T1000 (cell line): ENCODE measurements at places on chromosomes 6 and 20.

GRCh38 chr20:32541323-32542258 lies 43.5 kb downstream of the NOL4L start:
- DNase-seq: no peak

DNA sequence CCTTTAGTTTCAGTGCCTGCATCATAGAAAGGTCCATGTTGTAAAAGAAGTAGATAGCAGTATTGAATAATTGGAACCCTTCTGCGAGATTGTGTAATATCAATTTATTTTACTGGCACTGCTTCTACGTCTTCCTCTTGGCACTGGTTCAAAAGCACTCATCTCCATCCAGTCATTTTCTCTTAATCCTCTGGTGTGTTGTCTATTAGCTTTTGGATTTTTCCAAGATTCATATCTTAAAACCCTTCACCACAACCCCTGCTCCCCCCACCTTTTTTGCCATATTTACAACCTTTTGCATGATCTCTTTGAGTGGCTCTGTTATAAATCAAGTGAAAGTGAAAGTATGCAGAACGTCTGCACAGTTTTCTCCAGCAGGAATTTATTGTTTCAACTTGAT lies 76.6 kb upstream of the HSF2 start:
- DNase-seq: no peak

DNA sequence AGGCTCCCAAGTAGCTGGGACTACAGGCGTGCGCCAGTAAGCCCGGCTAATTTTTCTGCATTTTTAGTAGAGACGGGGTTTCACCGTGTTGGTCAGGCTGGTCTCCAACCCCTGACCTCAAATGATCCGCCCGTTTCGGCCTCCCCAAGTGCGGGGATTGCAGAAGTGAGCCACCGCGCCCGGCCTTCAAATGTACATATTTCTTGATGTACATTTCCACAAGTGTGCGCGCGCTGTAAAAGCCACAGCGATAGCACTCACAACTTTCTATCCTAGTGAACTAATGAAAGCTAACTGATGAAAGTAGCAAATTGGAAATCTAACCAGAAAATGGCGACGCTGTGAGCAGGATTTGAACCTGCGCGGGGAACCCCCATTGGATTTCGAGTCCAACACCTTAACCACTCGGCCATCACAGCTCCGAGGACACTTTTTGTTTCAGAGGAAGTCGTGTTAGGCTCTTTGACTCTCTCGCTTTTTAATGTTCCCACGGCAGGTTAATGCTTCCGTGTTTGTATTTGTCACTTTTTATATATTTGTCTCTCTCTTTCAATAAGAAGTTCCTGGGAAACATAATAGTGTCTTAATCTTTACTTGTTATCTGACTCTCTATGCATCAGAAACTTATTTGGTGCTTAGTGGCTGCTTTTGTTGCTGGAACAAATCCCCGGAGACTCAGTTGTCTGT lies 199.4 kb upstream of the ZNF184 start:
- DNase-seq: no peak

GRCh38 chr6:4397307-4397706 lies 261.9 kb upstream of the ECI2 start:
- DNase-seq: no peak

- DNase-seq: no peak
Measured at GRCh38 chr6:28125401-28125800, 992 bp downstream of the ZSCAN16 start.

GRCh38 chr6:116973976-116974375 lies 96.9 kb downstream of the RFX6 start:
- DNase-seq: no peak

DNA sequence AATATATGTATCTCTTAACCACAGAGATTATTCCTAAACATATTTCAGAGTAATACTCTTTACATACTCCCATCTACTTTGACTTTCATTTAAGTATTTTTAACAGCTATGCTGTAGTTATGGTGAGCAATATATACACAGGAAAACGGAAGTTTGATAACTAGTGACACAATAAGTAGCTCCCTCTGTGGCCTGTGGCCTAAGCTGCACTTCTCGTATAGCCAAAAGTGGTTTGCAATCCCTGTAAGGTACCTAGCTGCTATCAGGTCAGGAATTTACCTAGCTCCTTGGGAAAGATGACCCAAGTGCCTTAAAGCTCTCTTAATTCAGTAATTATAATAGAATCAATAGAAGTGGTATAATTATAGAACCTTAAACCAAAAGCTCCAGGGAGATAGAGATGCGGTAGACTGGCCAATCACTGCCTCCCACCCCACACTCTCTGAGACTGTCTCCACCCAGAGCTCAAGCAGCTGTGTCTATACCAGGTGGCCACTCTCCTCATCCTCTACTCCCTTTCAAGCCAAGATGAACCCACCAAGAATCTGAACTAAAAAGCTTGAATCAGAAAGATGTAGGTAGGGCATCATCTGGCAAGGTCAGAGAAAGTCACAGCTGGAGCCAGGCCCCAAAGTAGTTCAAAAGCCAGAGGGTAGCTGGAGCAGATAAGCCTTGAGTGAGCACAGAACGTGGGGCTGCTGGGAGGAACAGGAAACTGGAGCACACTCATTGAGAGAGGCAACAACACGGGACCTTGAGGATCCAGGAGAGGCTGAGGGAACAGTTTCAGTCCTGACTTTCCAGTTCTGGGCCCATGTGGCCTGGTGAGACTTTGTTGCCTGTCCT lies 84.9 kb upstream of the ASF1A start:
- no peak for DNase-seq

DNA sequence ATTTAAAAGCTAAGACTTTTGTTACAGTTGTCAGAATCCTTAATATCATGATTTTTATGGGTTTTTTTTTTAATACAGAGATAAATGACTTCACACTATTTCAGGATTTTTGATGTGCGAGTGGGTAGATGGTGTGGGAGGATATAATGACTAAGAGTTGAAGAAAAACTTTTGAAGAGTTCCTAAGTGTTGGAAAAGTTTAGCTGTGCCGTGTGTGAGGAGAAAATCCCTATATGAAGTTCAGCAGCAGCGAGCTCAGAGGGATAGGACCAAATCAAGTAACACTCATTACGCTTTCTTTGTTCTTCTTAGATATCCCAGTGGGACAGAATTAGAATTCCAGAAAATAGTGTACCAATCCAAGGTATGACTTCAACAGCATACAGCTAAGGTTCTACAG lies 34.1 kb downstream of the PDE10A start:
- no peak for DNase-seq

DNA sequence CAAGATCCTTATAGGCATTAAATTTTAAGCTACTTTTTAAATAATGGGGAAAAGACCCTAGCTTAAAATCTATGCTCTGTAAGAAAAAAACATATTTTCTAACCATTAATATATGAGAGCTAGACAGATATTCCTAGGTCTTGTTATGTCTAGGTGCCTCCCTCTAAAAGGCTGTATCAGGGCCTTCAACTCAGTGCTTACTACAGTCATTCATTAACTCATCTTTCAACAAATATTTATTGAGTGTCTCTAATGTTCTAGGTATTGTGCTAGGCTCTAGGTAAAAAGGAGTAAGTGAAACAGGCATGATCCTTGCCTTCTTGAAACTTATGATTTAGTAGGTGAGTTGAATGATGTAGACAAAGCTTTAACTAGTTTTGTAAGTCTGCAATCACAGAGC lies 6.4 kb upstream of the STX11 start:
- no peak for DNase-seq

- DNase-seq: no peak
Measured at GRCh38 chr6:101001012-101001411, 119.9 kb upstream of the ASCC3 start.

DNA sequence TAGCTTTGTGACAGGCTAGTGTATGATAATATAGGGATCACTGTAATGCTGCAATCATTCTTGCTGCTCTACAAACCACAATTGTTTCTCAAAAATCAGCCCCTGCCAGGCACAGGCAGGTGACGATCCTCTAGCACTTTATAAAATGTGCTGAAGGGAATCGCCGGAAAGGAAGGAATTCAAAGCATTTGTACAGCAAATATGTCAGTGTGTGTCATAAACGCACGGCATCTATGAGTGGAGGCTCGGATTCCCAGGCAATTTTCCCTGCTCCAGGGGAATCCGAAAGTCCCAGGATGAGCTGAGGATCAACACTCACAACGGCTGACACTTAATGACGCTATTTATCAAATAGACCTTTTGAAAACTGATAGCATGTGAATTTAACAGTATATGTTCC lies 1.4 kb downstream of the PHACTR1 start:
- no peak for DNase-seq

- no peak for DNase-seq
Measured at GRCh38 chr20:41224281-41224680, 86.9 kb downstream of the PLCG1 start.

DNA sequence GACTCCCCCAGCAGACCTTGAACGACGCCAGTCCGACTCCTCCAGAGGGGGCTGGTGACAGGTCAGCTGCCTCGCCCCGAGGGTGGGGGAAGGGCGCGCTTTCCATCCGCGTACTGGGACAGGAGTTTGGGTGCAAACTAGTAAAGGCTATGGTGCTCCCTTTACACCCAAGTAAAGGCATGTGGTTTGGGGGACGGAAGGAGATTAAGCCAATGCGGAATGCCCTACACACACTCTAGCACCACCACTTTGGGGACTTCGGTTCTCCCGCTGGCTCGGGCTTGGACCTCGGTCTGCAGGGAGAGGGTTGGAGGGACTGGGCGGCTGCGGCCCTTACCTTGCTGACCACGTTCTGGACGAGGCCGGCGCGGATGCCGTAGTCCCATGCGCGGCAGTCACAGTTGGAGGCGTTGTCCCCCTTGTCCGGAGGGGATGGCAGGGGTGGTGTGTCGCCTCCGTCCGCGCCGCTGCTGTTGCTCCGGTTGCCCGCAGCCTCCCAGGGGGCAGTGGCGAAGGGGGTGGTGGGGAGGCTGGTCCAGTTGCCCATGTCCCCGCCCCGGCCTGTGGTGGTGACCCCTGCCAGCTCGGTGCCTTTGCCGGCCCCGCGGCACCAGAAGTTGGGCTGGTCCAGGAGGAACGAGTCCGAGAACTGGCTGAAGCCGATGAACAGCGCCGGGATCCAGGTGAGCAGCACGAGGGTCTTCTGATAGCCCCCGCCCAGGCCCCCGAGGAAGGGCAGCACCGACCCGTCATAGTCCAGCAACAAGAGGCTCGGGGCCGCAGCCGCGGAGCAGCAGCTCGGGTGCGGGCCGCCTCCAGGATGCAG lies 1.1 kb downstream of the SLC22A23 start:
- no peak for DNase-seq

DNA sequence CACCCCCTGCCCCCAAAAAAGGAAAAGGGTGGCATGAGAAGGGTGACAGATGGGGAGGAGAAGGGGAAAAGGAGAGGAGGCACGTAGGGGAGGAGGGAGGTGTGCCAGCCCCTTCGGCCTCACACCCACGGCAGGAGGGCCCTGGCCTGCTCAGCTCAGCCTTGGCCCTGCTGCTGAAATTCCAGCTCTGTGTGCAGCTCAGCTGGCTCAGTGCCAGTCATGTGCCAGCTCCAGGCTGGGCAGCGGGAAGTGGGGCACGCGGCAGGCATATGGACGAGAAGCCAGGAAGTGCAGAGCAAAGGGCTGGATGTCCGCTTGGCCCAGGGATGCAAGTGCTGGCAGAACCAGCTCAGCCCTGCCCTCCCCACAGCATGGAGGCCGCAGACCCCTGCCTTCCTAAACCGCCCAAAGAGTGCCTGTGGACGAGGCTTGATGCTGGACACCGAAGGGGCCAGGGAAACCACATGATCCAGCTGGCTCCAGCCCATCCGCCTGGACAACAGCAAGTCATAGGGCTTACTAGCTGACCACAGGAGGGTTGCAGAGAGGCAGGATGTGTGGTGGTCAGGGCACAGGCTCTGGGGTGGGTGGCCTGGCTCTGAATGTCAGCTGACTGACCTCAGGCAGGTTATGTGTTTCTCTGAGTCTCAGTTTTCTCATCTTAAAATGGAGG lies 60.2 kb downstream of the NOL4L start:
- DNase-seq: no peak

DNA sequence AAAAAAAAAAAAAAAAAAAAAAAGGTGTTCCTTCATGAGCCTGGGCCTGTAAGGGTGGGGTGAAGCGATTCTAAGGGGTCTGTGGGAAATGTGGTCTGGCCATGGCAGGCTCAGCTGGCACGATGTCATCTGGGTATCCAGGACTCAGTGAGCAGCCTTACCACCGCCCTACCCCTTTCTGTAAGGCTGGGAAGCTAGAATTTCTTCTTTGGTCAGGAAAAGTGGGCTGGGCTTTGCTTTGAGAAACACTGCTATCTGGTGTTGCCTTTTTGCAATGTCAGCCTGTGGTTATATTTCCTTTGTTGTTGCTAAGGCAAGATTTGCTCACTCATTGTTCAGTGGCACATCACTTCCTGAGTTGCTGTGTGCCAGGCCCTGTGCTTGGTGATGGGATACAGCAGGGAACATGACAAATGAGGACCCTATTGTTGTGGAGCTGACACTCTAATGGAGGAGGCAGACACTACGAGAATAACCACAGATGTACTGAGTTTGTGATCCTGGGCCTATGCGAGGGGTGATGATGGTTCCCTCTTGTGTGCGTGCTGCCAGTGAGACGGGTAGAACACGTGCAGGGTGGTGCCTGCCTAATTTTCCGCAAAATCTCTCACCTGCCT lies 45.9 kb upstream of the ZNFX1 start:
- no peak for DNase-seq

DNA sequence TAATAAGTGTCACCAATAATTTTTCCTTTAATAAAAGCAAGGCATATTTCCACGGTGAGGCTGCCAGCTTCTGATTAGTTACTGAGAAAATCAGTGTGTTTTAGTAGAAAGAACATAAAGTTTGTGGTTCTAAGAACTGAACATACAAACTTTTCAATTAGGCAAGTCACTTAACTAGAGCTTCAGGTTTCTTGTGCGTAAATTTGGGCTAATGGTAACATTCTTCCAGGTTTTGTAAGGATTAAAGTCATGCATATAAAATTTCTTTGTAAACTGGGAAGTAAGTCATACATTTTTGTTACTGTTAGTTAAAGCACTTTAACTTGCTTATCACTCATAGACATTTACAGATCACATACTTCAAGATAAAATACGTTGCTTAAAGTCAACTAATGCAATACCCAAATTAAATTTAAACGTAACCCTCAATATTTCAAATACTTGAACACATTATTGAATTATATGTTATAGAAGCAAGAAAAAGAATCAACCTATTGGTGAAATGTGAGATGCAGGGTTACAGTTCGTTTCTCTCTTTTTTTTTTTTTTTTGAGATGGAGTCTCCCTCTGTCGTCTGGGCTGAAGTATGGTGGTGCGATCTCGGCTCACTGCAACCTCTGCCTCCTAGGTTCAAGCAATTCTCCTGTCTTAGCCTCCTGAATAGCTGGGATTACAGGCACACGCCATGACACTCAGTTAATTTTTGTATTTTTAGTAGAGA lies 327.3 kb upstream of the NOX3 start:
- DNase-seq: no peak

- no peak for DNase-seq
Measured at GRCh38 chr20:23971310-23971709, 17.3 kb downstream of the GGTLC1 start.

GRCh38 chr6:343960-344815 lies 47.4 kb upstream of the IRF4 start:
- DNase-seq: no peak
